ENCODE measurements at places on chromosomes 7 and 10.

- DNase-seq = no peak
Measured at GRCh38 chr10:106502641-106503040, 661.9 kb downstream of the SORCS1 start.

DNA sequence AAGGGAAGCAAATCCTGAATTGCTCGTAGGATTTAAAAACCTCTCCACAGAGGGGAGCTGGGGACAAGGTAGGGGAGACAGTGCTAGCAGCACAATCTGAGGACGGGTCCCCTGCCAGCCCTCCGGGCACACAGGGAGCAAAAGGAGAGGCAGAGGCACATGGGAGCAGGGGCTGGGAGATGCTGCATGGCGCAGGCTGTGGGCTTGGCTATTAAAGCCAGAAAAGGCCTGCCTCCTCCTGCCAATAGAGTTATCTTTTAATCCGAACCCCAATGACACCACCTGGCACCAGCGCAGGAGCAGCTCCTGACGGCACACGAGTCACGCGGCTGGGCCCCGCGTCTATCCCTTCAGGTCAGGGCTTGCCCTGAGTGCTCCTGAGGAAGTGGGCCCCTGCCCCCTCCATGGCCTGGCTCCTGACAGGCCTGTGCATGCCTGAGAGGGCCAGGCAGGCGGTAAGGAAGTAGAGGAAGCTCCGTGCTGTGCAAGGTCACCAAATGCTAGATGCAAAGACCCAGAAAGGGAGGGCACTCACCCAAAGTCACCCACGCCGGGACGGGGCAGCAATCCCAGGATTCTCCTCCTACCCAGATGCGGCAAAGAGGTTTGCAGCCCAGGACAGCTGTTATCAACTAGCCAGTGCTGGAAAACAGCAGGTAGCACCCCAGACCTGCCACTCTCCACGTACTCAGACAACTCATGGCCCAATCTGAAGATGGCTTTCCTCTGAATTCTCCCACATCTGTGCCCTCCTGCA lies 28.1 kb downstream of the DLG5 start:
- no peak for DNase-seq

GRCh38 chr10:89373916-89374711 lies 3.7 kb upstream of the IFIT1B start:
- DNase-seq = no peak

- DNase-seq = no peak
Measured at GRCh38 chr7:1127001-1127400, 33.0 kb downstream of the ZFAND2A start.

DNA sequence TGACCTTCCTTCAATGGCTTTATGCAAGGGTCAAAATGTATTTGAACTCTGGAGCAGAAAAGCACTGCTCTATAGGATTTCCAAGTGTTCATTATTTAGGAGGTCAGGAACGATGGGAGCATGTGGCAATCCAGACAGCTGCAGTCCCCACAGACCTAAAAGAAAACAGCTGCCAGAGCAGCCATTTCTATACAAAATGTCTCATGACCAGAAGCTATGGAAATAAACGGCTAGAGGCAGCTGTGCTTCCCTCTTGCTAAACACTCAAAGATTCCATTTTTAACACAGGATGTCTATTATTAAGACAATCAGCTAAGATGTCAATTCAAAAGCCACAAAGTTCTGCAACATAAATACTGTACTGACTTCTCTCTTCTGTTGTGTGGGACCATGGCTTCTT lies 879.1 kb upstream of the C7orf33 start:
- DNase-seq = no peak

DNA sequence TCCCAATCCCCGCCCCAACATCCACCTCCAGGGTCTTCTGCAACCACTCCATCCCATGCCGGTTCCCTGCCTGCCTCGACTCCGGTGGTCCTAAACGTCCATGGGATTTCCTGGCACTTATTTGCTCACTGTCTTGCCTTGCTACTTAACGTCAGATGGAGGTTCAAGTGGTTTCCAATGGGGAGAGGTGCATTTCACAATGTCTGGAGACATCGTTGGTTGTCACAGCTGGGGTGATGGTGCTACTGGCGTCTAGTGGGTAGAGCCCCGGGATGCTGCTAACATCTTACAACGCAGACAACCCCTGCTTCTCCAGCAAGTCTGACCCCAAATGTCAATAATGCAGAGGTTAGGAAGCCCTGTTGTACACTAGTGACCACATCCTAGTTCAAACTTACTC lies 82.9 kb upstream of the ANLN start:
- no peak for DNase-seq

DNA sequence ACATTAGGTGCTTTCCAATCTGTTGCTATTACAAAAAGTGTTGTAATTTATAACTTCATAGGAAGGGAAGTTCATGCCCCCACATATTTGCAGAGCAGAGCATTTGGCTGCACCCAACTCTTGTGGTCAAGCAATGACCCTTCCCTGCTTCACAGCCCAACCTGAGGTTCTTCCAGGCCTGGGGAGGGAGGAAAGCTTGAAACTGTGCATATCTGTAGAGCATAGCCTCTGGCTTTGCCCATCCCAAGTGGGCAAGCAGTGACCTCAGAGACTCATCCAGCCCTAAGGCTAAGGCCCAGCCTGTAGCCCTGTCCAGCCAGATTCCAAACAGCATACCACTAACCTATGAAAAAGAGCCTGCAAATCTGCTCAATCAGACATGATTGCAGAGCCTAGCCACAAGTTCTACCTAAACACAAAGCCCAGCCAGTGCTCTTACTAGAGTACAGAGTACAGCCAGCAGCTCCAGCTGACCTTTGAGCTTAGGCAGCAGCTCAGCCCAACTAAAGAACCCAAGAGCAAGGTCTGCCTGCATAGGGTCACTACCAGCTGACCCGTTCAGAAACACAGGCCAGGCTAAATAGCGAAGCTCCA lies 14.4 kb upstream of the GSTK1 start:
- no peak for DNase-seq

DNA sequence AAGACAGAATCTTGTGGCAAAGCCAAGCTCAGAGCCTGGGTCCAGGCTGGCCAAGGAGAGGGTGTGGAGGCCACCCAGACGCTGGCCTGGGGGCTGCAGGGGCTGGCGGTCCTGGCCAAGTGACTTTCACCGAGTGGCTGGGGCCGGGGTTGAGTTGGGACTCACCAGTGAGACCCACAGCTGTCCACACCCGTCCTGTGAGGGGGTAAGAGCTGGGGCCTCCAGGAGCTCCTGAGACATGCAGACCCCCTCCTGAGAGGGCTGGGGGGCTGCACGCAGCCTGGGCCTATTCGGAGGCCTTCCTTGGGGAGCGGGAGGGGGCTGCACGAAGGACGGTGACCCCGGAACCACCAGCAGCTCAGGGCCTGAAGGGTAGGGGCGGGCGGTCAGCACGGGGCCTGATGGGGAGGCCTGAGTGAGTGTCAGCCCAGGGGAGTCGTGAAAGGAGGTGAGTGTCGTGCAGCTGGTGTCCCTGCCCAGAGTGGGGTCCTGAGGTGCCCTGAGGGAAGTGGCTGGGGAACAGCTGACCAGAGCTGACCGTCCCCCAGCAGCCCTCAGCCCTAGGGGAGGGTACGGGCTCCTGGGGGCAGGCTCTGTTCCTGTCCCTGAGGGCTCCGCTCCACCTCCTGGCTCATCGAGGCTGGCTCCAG lies 100.9 kb downstream of the FOXL3 start:
- DNase-seq = no peak

DNA sequence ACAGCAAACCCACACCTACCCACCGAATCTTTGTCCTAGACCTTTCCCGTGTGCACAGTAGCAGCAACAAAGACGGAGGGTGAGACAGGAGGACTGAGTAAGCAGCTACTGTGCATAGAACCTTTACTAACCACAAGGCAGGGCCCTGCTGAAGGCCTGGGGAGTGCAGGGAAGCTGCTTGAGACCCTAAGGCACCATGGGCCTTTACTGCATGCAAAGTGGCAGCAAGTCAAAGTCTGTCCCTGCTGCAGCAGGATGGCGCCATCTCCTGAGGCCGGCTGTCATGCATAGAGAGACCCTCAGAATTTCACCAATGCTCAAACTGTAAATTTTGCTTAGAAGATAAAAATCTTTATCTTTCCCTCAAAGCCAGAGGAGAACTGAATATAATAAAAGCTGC lies 610.5 kb downstream of the ACTR3B start:
- no peak for DNase-seq

- no peak for DNase-seq
Measured at GRCh38 chr10:104080762-104081161, 4.9 kb downstream of the COL17A1 start.

- DNase-seq = peak; percentile 66
Measured at GRCh38 chr10:77702166-77702565, 64.6 kb upstream of the KCNMA1 start.

DNA sequence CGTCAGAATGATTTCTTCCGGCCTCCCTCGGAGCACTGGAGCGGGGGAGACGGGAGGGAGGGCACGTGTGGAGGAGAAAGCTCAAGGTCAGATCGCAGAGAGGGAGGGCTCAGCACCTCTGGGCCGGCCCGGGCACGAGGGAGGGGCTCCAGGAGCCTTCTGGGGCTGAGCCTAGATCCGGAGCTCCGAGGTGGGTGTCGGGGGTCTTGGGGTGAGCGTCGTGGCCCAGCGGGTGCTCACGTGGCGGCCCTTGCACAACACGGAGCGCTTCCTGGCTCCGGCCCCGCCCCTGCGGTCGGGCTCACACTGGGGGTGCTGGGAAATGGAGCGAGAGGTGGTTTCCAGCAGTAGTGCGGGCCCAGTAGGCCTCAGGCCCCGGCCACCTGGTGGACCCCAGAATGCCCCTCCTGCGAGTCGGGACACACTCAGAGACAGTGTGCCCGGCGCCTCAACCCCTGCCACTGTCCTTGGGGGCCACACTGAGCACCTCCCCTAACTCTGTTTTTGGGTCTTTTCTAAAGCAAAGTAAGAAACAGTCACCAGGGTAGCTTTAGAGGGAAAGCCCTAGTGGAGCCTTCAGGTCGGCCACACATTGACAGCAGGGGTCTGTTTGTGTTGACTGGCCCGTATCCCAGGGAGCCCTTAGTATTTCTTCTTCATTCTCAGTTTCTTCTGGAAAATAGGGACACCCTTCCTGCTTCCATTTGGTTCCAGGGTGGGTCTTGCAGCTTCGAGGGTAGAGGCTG lies 798 bp downstream of the PPIF start:
- DNase-seq = no peak

DNA sequence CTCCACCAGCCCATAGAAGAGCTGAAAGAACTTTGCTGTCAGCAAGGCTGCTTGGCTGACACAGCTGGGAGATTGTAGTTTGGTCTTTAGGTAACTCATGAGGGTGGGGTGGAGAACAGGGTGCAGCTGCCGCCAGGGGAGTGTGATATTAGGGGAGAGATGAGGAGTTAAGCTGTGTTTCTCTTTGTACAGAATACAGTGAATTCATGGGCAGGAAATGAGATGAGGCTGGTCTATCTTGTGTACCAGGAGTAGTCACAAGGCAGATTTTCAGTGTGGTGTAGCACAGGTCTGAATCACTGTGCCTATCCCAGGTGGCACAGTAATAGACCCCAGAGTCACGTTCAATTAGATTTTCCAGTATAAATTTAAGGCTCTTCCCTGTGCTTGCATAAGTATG lies 56.6 kb upstream of the TARP start:
- DNase-seq = no peak

GRCh38 chr7:150378115-150378852 lies 846 bp upstream of the ZNF775 start:
- DNase-seq = peak; percentile 79

GRCh38 chr7:46685051-46685450 lies 764.0 kb upstream of the IGFBP3 start:
- DNase-seq = no peak

- peak; percentile 25 for DNase-seq
Measured at GRCh38 chr7:16961641-16962040, 79.9 kb upstream of the AGR3 start.

GRCh38 chr7:79653136-79653631 lies 199.7 kb upstream of the MAGI2 start:
- DNase-seq = no peak

GRCh38 chr7:1632916-1633785 lies 36.9 kb upstream of the ELFN1 start:
- DNase-seq = no peak

DNA sequence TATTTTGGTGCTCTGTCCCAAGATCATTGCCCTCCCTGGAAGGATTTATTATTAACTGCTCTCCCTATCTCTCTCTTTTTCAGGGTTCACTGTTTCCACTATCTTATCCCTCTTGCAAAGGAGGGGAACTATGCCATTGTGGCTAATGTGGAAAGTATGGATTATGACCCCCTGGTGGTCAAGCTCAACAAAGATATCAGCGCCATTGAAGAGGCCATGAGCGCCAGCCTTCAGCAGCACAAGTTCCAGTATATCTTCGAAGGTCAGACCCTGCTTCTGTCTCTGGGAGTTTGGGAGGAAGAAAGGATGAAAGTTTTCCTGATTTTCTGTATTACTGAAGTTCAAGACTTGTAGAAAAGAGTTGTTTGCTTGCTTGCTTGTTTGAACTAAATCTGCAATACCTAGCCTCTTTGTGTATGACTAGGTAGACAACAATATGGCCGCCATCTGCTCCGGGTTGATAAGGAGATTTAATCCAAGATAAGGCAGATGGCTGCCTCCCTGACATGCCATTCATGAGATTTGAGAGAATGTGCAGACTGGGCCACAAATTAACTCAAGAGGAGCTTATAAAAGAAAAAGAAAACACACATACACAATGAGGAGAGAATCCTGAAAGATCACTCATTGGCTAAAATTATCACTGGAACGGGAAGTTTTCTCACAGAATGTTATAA lies 122.2 kb upstream of the LRGUK start:
- DNase-seq = no peak

DNA sequence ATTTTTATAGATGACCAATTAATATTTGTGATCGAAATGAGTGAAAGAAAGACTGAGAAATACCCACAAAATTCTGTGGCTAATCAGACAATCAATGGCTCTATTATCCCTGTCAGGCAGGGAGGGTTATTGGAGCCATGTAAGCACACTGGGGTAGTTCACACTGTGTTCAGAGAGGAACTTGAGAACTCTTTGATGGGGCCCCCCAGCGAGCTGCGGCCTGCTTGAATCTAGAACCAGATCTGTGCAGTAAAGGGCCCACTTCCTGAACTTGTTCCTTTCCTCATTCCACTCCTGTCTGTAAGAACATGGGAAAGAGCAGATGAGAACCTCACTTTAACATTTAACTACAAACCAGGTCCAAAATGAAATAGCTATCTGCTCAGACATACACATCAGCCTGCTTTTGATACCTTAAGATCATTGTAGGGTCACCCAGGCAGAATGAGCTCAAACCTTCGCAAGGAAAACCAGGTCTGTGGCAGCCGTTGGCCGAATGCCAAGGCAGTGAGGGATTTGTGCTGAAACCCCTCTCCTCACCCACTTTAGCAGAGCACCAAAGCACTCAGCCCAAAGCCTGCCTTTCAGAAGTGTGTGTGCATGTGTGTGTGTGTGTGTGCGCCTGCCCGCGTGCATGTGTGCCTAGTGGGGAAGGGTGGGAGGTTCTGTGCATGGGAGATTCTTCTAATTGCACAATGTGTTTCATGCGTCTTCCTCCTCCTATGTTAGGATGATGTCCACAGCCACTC lies 365.6 kb upstream of the MGMT start:
- no peak for DNase-seq

GRCh38 chr10:43225004-43225786 lies 41.7 kb downstream of the RASGEF1A start:
- no peak for DNase-seq

DNA sequence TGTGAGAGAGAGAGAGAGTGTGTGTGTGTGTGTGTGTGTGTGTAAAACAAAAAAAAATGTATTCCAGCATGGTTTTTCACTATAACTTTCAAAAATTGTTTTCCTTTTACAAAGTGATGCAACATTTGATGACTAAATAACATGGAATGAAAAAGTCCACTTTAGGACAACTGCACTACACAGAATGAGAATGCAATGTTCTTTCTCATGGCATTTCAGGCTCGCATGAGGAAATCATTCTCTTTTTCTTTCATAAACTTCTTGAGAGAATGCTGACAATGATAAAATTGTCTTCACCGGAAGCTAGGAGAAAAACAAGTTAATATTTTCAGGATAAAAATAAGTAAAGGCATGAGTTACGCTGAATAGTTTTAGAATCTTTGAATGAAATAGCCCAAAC lies 53.7 kb downstream of the SLC16A12 start:
- no peak for DNase-seq

Data from HFF-Myc (cell line).